ENCODE measurements at places on chromosomes 3 and 15. TPM values are rescaled to one million over a fixed set of nuclear protein-coding genes. Genes with fewer than 3 reads are reported as not detected.

DNA sequence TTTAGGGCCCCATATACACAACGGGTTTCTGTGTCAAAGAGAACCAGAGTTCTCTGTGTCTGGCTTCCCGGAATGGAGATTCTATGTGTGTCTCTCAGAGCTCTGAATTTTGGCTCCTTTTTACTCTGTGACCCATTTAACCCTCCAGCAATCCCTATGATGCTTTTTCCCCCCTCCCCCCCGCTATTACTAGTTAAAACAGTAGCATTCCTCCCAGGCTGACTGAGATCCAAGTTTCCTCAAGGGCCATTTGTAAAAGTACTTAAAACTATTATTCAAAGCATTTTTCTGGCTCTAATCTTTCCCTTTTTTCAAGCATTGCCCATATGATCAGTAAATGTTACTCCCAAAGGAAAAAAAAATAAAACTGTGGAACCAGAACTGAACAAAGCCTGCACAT is 6.6 kb upstream of the STAC start:
- no peak overlapping the region for H3K27ac ChIP-seq
- no peaks in the 10 kb centered on the region for H3K4me1 ChIP-seq
- DNase-seq: no peak

- H3K4me3 ChIP-seq: no peak overlapping the region
- DNase-seq: peak; percentile 35
- H3K36me3 ChIP-seq: peaks cover 2% of the 10 kb centered on the region
- H3K27me3 ChIP-seq: no peaks in the 10 kb centered on the region
- peaks cover 63% of the 10 kb centered on the region for H3K4me1 ChIP-seq
Observed at GRCh38 chr3:30667280-30667651, 60.9 kb downstream of the TGFBR2 start.

- DNase-seq: peak; percentile 31
- no peak overlapping the region for H3K27ac ChIP-seq
- peaks cover 5% of the 10 kb centered on the region for H3K4me1 ChIP-seq
Observed at GRCh38 chr3:71581457-71582035, 2.0 kb downstream of the FOXP1 start.

DNA sequence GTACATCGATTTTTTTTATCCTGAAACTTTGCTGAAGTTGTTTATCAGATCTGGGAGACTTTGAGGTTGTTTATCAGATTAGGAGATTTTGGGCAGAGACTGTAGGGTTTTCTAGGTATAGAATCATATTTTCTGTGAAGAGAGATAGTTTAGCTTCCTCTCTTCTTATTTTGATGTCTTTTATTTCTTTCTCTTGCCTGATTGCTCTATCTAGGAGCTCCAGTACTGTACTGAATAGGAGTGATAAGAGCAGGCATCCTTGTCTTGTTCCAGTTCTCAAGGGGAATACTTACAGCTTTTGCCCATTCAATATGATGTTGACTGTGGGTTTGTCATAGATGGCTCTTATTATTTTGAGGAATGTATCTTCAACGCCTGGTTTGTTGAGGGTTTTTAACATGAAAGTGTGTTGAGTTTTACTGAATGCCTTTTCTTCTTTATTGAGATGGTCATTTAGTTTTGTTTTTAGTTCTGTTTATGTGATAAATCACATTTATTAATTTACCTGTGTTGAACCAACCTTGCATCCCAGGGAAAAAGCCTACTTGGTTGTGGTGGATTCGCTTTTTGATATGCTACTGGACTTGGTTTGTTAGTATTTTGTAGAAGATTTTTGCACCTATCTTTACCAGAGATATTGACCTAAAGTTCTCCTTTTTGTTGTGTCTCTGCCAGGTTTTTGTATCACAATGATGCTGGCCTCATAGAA is 14.9 kb upstream of the DNAAF4 start:
- no peak for DNase-seq
- no peak overlapping the region for H3K4me3 ChIP-seq
- no peak overlapping the region for H3K27ac ChIP-seq
- peaks cover 4% of the 10 kb centered on the region for H3K4me1 ChIP-seq
- H3K27me3 ChIP-seq: no peaks in the 10 kb centered on the region

DNA sequence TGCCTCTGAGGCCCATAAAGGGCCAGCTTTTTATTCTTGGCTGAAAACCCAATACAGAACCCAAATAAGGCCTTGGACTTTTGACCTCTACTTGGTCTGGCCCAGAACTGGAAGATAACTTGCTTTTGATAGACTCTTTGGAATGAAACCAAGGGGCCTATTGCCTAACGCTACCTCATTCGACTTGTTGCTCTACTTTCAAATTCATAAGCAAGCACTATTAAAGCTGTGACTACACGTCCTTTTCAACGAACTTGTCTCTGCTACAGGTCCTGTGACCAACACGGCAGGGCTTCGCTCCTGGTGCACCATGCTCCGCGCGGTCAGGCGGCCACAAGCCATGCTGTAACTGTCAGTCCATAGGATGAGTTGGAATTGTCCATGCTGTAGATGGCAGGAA is 385.4 kb downstream of the MFSD1 start:
- H3K27ac ChIP-seq: no peak overlapping the region
- peaks cover 6% of the 10 kb centered on the region for H3K27me3 ChIP-seq
- no peak overlapping the region for H3K4me3 ChIP-seq
- H3K4me1 ChIP-seq: no peaks in the 10 kb centered on the region
- DNase-seq: no peak

DNA sequence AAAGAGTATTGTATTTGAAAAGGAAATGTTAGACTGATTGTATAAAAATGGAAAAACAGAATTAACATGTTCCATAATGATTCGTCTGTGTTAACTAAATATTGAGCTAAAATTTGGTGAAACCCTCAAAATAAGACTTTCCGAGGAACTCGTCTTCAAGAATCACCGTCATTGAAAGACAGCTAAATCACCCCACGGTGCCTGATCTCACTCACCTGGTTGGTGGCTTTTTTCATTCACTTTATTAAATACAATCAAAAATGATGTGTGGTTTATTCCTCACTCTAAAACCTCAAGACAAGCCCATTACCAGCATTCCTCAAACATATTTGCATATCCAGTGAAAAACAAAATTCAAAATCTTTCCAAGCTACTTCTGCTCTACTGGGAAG is 153.9 kb downstream of the FOXP1 start:
- H3K27ac ChIP-seq: no peak overlapping the region
- peaks cover 64% of the 10 kb centered on the region for H3K4me1 ChIP-seq
- no peak for DNase-seq

DNA sequence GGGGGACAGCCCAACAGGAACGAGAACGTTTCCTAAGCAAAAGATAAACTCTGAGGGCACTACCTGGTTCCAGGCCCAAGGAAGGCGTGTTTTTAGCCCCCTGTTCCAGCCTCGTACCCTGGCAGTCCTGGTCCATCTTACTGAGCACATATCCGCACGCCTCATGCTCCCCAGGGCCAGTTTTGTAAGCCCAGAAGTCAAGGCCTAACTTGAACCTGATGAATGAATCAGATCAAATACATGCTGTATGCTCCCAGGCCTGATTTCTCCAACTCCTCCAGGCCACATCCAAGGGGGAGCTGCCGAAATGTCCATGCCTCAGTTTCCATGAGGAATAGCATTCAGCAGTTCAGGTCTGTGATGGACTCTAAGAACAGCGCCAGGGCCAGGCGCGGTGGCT is 14.3 kb upstream of the DOCK3 start:
- H3K4me1 ChIP-seq: no peaks in the 10 kb centered on the region
- H3K27me3 ChIP-seq: peaks cover 2% of the 10 kb centered on the region
- no peak overlapping the region for H3K27ac ChIP-seq
- no peak for DNase-seq

DNA sequence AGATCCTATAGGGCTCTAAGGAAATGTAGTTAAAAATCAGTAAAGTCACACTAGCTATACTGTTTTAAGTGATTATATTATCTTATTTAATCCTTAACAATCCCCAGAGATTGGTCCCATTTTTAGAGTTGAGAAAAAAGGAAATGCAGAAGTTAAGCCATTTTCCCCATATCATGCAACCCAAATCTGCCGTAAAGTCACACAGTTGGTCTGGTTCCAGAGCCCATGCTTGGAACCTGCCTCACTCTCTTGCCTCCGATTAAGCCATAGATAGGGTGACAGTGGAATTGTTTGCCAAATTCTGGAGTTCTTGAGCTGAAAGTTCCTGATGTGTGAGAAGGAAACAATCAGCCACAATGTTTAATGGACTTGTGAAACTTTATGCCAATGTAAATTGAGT is 2.3 kb upstream of the P2RY13 start:
- no peak overlapping the region for H3K27ac ChIP-seq
- no peaks in the 10 kb centered on the region for H3K4me1 ChIP-seq
- no peaks in the 10 kb centered on the region for H3K27me3 ChIP-seq
- no peaks in the 10 kb centered on the region for H3K36me3 ChIP-seq
- no peak overlapping the region for H3K4me3 ChIP-seq

DNA sequence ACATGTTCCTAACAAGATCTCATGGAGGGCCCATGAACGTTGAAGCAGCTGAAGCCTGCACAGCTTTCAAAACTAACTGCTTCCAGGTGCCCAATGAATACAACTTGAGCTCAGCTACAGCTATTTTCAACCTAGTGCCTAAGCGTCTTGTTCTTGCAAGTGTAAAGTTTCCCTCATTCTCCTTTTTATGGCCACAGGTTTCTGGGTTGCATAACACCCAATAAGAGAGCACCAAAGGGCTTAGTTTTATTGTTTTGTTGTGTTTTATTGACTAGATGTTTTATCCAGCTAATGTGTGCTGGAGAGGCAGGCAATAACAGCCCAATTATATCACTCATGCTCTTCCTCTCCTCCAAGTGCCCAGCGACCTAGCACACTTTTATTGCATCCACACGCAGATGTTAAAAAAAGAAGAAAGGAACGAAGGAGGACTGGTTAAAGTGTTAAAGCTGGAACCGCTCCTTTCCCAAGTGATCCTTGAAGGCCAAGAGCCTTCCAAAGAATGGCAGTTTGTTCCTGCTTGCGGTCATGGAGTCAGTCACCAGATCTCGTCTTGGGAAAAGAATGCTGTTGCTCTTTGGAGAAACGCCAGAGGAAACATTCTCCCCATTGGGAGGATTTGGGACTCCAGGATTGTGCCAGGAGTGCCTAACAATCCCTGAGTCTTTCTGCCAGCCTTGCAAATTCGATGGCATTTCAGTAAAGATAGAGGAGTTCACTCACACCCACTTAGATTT is 156.9 kb downstream of the MEX3B start:
- no peaks in the 10 kb centered on the region for H3K36me3 ChIP-seq
- no peak for DNase-seq
- no peaks in the 10 kb centered on the region for H3K27me3 ChIP-seq
- no peak overlapping the region for H3K27ac ChIP-seq
- H3K4me3 ChIP-seq: no peak overlapping the region

DNA sequence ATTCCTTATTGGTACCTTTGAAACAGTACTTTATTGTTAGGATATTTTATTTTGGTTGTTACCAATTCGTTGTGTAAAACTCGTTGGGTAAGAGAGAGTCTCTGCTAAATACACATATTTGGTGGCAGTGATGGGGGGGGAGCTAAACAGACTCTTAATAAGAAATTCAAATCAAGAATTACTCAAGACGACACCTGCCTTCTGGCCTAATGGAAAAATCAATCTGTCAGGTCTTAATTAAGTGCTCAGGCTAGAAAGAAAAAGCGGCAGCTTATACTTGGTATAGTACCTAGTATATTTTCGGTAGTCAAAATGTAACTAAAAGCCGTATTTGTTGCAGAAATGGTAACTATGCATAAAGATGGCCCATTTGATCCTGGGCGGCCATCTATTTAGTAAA is 18.2 kb downstream of the FOXP1 start:
- H3K4me1 ChIP-seq: no peaks in the 10 kb centered on the region
- no peaks in the 10 kb centered on the region for H3K27me3 ChIP-seq
- DNase-seq: no peak
- no peak overlapping the region for H3K27ac ChIP-seq
- H3K4me3 ChIP-seq: no peak overlapping the region

- H3K4me3 ChIP-seq: no peak overlapping the region
- no peaks in the 10 kb centered on the region for H3K27me3 ChIP-seq
- no peaks in the 10 kb centered on the region for H3K36me3 ChIP-seq
- no peaks in the 10 kb centered on the region for H3K4me1 ChIP-seq
- DNase-seq: no peak
Observed at GRCh38 chr3:143693506-143693905, 154.8 kb downstream of the SLC9A9 start.

GRCh38 chr3:154182975-154183374 is 61.8 kb downstream of the ARHGEF26 start:
- no peaks in the 10 kb centered on the region for H3K4me1 ChIP-seq
- no peak for DNase-seq
- H3K27me3 ChIP-seq: no peaks in the 10 kb centered on the region

DNA sequence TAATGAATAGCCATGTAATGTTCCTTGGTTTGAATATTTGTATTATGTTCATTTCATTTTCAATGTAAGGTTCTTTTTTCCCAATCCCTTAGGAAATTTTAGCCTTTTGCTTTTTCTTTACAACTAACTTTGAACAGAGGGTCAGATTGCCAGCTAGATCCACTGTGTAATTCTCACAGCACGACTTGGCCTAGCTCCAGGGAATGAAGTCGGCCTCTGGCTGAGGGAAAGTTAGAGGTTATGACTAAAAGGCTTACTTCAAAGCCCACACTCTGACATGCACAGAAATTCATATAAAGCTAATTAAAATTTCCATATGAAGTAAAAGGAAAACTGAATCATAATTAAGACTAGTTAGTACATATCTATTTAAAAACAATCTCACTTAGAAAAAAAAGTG is 38.7 kb downstream of the ROBO1 start:
- DNase-seq: no peak
- no peak overlapping the region for H3K4me3 ChIP-seq
- H3K27me3 ChIP-seq: no peaks in the 10 kb centered on the region

DNA sequence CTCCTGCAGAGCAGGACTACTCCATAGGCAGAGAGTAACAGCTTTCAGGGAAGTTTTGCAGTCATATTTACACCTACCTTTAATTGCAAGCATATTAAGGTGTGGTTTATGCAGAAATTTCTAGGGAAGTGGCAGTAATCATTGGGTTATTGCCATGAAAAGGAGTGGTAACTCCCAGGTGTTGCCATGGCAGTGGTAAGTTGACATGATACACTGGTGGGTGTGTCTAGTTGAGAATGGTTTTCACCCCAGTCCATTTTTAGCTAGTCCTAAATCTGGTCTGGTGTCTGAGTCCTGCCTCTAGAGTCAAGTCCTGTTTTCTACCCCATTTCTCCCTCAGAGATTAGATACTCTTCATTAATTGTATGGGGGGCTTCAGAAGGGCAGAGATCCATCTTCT is 128.4 kb upstream of the GMNC start:
- no peaks in the 10 kb centered on the region for H3K27me3 ChIP-seq
- H3K4me3 ChIP-seq: no peak overlapping the region
- DNase-seq: no peak
- H3K4me1 ChIP-seq: no peaks in the 10 kb centered on the region
- no peak overlapping the region for H3K27ac ChIP-seq

IFT57 gene
- 30.0 TPM for total RNA-seq

GP9 gene
- not detected for total RNA-seq

GOLGA8N gene
- total RNA-seq: 18.1 TPM

PRTG gene
- total RNA-seq: 0.09 TPM

BRPF1 gene
- total RNA-seq: 34.6 TPM

CLPX gene
- total RNA-seq: 35.7 TPM

NR1I2 gene
- total RNA-seq: 0.35 TPM

ZNF80 gene
- 0.88 TPM for total RNA-seq

THRB gene
- 0.03 TPM for total RNA-seq

COMMD2 gene
- total RNA-seq: 35.0 TPM

TRPM1 gene
- not detected for total RNA-seq
